Stimulated activated CD8-positive, alpha-beta memory T cell treated with anti-CD3 and anti-CD28 coated beads, Interleukin-7, amount 100 ng/mL, for 4 hours (primary cell): ENCODE measurements at places on chromosomes 7 and 10.

DNA sequence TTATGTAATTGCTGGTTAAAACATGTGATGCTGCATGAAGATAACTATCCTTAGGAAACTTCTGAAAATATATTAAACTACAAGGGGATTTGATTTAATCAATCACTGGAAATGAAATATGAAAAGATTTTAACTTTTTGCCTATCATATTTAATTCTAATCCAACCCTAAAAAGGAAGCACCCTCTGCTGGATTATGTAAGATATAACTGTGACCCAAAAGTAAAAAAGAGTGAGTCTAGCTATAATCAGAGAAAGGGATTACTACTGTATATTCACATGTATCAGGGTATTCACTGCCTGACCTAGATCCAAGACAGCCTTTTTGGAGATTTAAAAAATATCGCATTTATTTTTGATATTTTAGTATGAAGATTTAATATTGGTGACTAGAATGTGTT is 295.5 kb downstream of the MDFIC start:
- no peak for DNase-seq

DNA sequence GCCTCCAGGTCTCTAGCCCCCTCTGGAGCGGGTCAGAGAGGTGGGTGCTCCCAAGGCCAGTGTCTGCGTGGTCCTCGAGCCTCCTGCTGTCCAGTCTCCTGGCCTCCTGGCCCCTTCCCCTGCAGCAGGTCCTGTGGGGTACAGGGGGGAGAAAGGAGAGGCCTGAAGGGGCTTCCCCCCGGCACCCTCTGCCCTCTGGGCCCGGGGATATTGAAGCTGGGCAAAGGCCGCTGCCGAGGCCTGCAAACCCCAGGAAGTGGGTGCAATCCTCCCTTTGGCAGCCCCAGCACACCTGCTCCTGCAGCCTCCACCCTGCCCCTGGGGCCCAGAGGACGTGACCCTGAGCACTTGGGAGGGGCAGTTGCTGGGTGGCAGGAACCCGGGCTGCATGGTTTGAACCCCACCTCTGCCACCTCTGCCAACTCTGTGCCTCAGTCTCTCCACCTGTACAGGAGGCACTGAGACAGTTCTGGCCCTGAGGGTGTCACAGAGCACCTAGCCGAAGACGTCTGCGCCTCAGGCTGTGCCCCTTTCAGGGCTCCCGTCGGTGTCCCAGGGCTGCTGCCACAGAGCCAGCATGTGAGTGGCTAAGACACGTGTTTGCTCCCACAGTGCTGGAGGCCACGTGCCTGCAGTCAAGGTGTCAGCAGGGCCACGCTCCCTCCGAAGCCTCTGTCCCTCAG is 59.1 kb upstream of the INPP5A start:
- DNase-seq: no peak

- no peak for DNase-seq
These were observed 209.0 kb downstream of the ACTR3B start for GRCh38 chr7:152968514-152968913.

- no peak for DNase-seq
These were observed 105.4 kb downstream of the ITIH5 start for GRCh38 chr10:7561216-7561893.

DNA sequence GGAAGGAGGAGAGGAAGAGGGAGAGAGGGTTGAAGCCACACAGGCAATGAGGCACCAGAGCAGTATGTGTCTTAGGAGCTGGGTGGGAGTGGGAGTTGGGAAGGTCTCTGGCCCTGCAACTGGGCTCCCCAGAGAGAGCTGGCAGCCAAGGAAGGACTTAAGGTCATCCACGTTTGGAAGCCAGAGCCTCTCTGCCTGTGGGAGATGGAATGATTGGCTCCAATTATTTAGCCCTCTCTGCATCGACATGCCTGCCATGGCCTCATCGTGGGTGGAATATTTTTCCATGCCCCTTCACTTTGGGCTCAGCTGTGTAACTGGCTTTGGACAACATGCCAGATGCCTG is 478.5 kb downstream of the RPS24 start:
- DNase-seq: no peak

DNA sequence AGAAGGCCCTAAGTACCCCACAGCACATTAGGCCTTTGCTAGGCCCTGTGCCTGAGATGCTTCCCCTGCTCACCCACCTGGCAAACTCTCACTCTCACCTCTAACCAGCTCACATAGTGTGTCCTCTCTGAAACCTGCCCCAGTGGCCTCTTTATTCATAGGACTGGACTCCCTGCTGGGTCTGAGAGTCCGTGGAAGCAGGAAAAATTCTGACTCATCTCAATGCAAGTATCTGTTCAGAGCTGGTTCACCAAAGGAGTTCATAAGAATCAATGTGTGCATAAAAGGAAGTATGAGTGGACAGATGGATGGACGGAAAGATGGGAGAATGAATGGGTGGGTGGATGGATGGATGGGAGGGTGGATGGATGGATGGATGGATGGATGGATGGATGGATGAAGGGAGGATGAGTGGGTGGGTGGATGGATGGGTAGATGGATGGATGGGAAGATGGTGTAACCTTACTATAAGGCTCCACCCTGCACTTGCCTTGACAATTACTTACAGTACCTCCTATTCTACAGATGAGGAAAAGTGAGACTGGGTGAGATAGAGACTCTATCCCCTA is 111.2 kb upstream of the ZMIZ1 start:
- no peak for DNase-seq

DNA sequence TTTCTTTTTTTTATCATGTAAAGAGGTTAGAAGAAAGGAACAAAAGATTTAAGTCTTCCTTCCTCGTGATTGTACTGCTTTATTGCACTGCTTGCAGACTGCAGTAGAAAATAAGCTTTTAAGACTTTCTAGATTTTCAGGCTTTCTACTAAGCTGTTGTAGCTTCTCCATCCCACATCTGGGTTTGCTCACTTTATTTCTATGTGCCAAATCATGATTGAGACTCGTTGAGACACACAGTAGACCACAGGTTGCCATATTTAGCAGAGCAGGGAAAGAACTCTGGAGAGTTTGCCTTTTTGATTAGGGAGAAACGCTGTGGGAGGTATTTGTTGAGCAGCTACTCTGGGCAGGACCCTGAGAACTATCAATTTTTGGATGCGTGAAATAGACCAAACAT is 89.2 kb upstream of the BTBD16 start:
- no peak for DNase-seq

DNA sequence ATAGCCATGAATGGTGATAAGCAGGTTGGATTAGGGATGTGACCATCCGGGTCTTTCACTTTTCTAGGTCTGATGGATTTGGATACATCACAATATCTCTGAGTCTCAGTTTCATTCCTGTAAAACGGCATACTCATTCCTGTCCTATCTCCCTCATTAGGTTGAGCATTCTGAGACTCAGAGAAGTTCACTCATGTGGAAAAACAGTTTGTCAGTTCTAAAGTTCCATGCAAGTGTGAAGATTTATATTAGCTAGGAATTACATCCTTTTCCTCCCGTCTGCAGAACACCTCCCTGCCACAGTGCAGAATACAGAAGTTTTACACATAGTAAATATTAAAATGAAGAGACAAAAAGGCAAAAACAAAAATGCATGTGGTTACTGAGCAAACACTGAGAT is 94.2 kb upstream of the SLC25A13 start:
- no peak for DNase-seq

GRCh38 chr7:132181946-132182685 is 394.2 kb downstream of the PLXNA4 start:
- no peak for DNase-seq

DNA sequence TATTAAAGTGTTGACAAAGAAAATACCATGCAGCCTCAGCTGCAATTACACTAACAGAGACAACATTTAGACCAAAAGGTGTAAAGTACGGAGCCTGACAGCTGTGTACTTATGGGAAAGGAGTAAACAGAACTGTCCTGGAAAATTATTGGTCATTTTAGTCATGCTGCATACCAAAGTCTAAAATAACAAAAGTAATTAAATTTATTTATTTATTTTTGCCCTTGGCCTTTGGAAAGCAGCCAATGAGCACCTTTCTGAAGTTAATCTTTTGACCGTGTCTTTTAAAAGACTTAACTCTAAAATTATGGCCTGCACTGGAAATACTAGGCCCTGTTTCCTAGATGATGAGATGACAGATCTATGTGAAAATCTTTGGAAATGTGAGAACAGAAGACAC is 597.6 kb downstream of the NXPH1 start:
- no peak for DNase-seq

DNA sequence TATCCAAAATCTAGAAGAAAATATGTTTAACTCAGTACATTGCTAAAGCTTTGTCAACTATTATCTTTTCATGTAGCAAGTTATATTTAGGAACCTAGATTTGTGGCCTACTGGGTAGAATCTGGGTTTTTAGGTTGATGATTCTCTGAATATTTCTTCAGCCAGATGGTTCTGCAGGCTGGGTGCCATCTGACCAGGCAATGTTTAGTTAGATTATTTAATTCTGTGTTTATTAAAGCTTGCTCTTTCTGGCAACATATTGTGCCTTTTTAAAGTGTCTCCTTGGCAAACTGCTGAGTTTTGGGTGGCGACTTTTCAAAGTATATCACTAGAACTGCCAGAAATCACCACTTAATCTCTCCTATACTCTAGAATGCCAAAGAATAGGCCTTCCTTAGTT is 114.1 kb downstream of the LHFPL3 start:
- no peak for DNase-seq

- DNase-seq: no peak
These were observed 1.1 kb downstream of the EGFR start for GRCh38 chr7:55019691-55020465.

DNA sequence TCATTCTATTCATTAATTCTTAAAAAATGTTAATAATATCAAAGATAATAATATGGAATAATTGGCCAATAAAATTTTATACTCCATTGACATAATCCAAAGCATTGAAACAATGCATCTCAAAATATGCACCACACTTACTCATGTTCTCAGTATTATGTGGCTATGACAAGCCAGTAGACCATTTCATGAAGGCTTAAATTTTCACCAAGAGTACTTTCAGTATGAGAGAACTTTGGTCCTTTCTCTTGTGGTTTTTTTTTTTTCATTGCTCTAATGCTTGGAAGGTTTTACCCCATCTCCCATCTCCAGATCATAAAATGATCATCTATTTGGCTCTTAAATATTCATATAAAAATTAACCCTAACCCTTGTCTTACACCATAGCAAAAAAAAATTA is 45.5 kb upstream of the TMEM140 start:
- no peak for DNase-seq

- no peak for DNase-seq
These were observed 195.0 kb downstream of the CALN1 start for GRCh38 chr7:72217151-72217550.

DNA sequence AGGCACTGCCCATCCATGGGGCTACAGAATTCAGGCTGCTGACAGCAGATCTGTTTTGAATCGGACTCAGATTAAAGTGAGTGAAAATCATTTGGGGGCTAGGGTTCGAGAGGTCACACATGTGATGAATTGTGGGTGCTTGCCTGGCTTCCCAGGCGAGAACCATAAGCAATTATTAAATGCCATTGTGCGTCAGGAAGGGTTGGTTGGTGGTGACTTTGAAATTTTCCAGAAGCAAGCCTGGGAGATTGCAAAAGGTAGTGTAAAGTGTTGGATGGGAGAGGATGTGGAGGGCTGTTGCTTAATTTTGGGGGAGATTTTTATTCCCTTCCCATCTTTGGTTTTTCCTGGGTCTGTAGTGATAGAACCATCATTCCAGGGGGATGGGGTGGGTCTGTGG is 34.6 kb downstream of the LRMDA start:
- DNase-seq: no peak

- no peak for DNase-seq
These were observed 81.1 kb downstream of the TCF7L2 start for GRCh38 chr10:113031147-113031546.

GRCh38 chr10:28722065-28722803 is 44.9 kb downstream of the BAMBI start:
- DNase-seq: no peak

GRCh38 chr7:54556121-54556520 is 13.9 kb downstream of the VSTM2A start:
- DNase-seq: no peak
